ENCODE measurements at places on chromosomes 4 and X.
A peak's percentile ranks its signal among the peaks of the same experiment; 100 is the strongest.

- DNase-seq = no peak
Measured at GRCh38 chr4:165630671-165631070, 242.4 kb upstream of the TLL1 start.

- peak; percentile 32 for DNase-seq
Measured at GRCh38 chrX:103254171-103254824, 657 bp downstream of the TCEAL8 start.

GRCh38 chr4:37641352-37641751, 44.8 kb downstream of the RELL1 start:
- DNase-seq = no peak

- no peak for DNase-seq
Measured at GRCh38 chr4:38923746-38924145, 56.1 kb downstream of the FAM114A1 start.

GRCh38 chrX:100410901-100411801, 1.1 kb upstream of the PCDH19 start:
- no peak for DNase-seq

DNA sequence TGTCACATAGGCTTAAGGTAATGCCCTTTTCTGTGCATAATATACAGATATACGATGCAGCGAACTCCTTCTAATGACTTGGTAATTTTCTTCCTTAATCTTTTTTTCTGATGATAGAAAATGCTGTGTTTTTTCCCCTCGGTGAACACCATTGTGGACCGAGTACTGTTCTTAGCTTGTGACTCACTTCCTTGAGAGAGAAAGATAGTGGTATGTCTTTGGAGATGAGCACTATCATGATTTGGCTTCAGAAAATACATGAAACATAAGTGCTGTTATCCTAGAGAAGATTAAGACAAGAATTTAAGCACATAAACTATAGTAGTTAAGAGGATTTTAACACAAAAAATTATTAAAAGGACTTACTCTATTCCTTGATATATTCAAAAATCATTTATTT, 63.9 kb downstream of the RS1 start:
- no peak for DNase-seq

DNA sequence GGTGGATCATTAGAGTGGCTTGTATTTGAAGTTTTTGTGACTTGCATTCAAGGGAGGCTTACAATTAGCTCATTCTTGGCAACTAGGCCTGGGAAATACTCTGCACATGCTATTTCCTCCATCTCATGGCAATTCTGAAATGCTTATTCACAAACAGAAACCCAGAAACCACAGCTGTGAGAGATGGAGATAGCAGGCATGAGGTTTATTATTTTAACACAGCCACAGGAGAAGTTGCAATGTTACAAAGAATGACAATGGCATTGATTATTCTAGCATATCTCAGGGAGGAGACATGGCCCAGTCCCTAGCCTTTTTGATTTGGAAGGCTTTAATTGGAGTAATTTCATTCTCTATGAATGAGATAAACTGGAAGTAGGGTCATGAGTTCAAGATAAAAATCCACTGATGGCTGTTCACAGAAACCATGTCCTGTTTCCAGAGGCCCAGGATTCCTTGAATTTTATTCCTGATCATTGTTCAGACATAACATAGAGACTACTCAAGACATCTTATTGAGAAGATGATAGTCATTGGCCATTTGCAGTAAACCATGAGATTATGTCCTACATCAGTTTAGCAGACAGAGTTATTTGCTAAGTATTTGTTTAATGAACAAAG, 123.9 kb downstream of the MID1 start:
- no peak for DNase-seq

- no peak for DNase-seq
Measured at GRCh38 chr4:184357165-184357564, 117.2 kb downstream of the IRF2 start.

GRCh38 chr4:61740886-61741285, 540.8 kb downstream of the ADGRL3 start:
- no peak for DNase-seq

GRCh38 chr4:84878546-84878945, 87.9 kb downstream of the WDFY3 start:
- DNase-seq = no peak

GRCh38 chrX:13990126-13990800, 39.4 kb downstream of the GEMIN8 start:
- no peak for DNase-seq

DNA sequence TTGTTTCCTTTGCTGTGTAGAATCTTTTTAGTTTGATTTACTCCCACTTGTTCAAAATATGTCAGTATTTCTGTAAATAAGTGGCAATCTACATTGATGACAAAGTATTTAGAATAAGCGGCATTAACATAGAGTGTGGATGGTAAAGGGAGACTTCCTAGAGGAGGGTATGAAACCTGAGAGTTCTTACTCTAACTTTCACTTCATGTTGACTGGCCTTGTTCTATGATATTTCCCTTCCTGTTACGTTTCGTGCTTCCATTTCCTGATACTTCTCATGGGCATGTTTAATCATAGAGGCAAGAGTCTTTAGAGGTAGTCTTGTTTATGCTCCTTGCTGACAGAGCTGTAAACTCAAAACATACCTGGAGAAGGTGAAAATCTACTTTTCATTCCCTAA, 408.9 kb downstream of the GLUD2 start:
- DNase-seq = no peak

- DNase-seq = no peak
Measured at GRCh38 chr4:119034276-119035008, 101.2 kb upstream of the MYOZ2 start.

- no peak for DNase-seq
Measured at GRCh38 chrX:149462849-149463248, 42.3 kb downstream of the IDS start.

DNA sequence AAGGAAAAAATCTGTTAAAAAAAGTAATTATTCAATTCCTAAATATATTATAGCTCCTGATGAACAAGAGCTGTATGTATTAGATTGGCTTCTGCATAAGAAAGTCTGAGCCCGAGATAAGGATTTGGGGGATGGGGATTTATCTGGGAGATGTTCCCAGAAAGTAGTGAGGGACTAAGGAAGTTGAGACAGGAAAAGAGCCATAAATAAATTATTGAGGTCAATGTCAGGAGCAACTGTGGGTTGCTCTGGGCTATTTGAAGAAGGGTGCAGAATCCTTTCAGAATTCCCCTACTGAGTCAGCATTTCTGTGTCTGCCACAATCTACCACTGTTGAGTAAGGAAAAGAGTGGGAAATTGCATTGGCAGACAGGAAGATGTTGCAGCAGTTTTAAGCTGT, 3.1 kb upstream of the TDO2 start:
- DNase-seq = no peak

DNA sequence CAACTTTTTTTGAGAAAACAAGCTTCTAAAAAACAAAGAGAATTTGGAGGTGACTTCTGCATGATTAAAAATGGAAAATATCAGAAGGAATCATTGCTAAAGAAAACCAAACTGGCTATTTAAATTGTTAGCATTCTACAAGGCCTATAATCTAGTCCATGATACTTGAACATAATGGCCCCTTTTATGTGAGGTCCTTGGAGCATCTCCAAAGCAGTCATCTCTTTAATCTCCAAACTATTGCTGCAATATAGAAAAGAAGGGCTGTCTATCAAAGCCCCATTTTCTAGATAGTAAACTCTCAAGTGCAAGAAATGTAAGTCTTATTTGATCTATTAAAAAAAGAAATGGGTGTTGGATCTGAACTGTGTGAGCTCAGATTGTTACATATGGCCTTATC, 615.1 kb downstream of the CENPC start:
- DNase-seq = no peak

- DNase-seq = no peak
Measured at GRCh38 chrX:16518131-16518530, 131.8 kb upstream of the S100G start.

DNA sequence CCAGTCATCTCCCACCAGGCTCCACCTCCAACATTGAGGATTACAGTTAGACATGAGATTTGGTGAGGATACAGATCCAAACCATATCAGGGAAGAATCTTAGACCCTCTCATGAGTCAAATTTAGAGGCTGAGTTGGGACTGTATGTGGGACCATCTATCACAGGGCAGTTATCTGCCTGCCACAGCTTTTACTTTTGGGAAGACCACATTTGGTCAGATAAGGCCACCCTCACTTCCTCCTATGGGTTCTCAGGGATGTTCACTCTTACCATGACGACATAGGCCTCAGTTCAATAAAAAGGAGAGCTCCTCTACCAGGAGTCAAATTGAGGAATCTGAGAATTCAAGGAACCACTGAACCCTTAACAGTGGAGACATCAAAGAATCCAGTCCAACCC, 2.1 kb downstream of the MAGEB2 start:
- no peak for DNase-seq

GRCh38 chr4:10333942-10334341, 123.3 kb downstream of the ZNF518B start:
- DNase-seq = no peak

GRCh38 chr4:127237581-127237980, 395.2 kb upstream of the INTU start:
- DNase-seq = no peak
